Ascending aorta (tissue), 2 donors: ENCODE measurements at places on chromosomes 3 and 15.

- DNase-seq = no peak
- H3K4me1 ChIP-seq = no peaks in the 10 kb centered on the region
- no peak overlapping the region for H3K27ac ChIP-seq
- no peaks in the 10 kb centered on the region for H3K27me3 ChIP-seq
Measured at GRCh38 chr3:8853081-8853480, 83.7 kb upstream of the OXTR start.

- no peak for DNase-seq
- no peak overlapping the region for H3K4me3 ChIP-seq
- no peaks in the 10 kb centered on the region for H3K27me3 ChIP-seq
- no peaks in the 10 kb centered on the region for H3K36me3 ChIP-seq
Measured at GRCh38 chr3:39879581-39879980, 70.2 kb downstream of the MYRIP start.

DNA sequence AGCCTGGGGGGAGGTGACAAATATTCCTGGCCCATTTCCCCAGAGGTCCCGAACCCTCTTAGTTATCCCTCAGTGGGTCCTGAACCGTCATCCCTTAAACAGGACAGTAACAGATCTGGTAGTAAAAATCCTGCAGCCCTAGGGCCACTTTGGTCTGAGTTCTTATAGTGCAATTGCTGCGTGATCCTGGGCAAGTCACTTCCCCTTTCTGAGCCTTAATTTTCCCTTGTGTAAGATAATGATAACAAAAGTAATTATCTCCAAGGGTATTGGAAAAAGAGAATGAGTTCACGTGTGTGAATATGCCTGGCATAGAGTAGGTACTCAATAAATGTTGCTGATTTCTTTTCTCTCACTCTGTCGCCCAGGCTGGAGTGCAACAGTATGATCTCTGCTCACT is 2.9 kb upstream of the JAGN1 start:
- H3K27ac ChIP-seq = no peak overlapping the region
- no peaks in the 10 kb centered on the region for H3K4me1 ChIP-seq
- no peaks in the 10 kb centered on the region for H3K27me3 ChIP-seq
- DNase-seq = no peak
- H3K4me3 ChIP-seq = no peak overlapping the region
- H3K36me3 ChIP-seq = no peaks in the 10 kb centered on the region

- H3K36me3 ChIP-seq = no peaks in the 10 kb centered on the region
- H3K27ac ChIP-seq = no peak overlapping the region
- H3K4me3 ChIP-seq = no peak overlapping the region
- DNase-seq = no peak
- H3K4me1 ChIP-seq = no peaks in the 10 kb centered on the region
Measured at GRCh38 chr15:39092761-39093160, 488.1 kb upstream of the THBS1 start.

DNA sequence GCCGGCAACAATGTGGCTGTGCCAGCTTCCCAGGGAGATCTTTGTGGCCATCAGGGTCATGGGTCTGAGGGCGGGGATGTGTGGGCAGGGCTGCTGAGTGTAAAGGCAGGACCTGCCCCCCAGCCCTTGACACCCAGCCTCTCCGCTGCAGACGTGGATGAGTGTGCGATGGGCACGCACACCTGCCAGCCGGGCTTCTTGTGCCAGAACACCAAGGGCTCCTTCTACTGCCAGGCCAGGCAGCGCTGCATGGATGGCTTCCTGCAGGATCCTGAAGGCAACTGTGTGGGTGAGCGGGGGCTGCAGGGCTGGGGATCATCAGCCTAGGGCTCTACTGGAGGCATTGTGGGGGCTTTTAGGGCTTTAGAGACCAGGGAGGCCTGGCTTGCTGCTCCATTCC is 78.8 kb downstream of the FBLN2 start:
- no peaks in the 10 kb centered on the region for H3K4me1 ChIP-seq
- H3K27me3 ChIP-seq = no peaks in the 10 kb centered on the region
- no peak overlapping the region for H3K27ac ChIP-seq
- no peak overlapping the region for H3K4me3 ChIP-seq
- no peak for DNase-seq
- peaks cover 17% of the 10 kb centered on the region for H3K36me3 ChIP-seq

- DNase-seq = no peak
- H3K4me3 ChIP-seq = no peak overlapping the region
- no peak overlapping the region for H3K27ac ChIP-seq
- no peaks in the 10 kb centered on the region for H3K4me1 ChIP-seq
Measured at GRCh38 chr15:74982183-74982582, 13.2 kb upstream of the SCAMP5 start.

GRCh38 chr15:53918180-53919079 is 59.8 kb upstream of the UNC13C start:
- no peaks in the 10 kb centered on the region for H3K36me3 ChIP-seq
- H3K27ac ChIP-seq = no peak overlapping the region
- H3K4me3 ChIP-seq = no peak overlapping the region
- H3K27me3 ChIP-seq = no peaks in the 10 kb centered on the region
- H3K4me1 ChIP-seq = no peaks in the 10 kb centered on the region

- H3K4me1 ChIP-seq = peaks cover 15% of the 10 kb centered on the region
- peaks cover 29% of the 10 kb centered on the region for H3K36me3 ChIP-seq
Measured at GRCh38 chr15:88635318-88635717, 3.5 kb upstream of the ISG20 start.

- no peak overlapping the region for H3K27ac ChIP-seq
- H3K27me3 ChIP-seq = no peaks in the 10 kb centered on the region
- DNase-seq = no peak
- H3K36me3 ChIP-seq = no peaks in the 10 kb centered on the region
Measured at GRCh38 chr15:86082619-86083380, 3.1 kb downstream of the AGBL1 start.

DNA sequence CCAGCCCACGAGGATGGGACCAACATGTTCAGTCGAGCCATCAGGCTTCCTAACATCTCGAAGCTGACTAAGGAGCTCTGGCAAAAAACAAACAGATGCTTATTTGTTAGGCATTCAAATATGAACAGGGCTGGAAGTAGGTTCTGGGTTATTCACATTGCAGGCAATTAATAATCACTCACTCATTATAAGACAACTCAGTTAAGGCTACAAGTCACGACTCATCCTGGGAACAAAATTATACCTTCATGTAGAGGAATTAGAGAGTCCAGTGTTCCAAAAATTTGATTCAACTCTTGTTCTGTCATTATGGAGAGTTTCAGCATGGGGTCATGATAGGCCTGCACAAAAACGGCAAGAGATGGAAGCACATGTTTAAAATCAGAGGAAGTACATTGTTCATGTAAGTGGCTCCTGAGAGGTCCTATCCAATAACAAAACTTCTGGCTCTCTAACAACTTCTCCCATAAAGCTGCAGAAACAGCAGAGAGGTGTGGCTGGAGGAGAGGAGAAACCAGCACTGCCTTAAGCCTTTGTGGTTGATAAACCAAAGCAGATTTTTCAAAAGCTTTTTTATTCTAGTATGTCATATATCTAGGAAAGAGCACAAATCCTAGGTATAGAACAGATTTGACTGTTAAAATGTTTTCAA is 50.6 kb downstream of the ARHGEF3 start:
- DNase-seq = no peak
- no peaks in the 10 kb centered on the region for H3K4me1 ChIP-seq
- H3K4me3 ChIP-seq = no peak overlapping the region
- no peak overlapping the region for H3K27ac ChIP-seq
- H3K36me3 ChIP-seq = no peaks in the 10 kb centered on the region
- H3K27me3 ChIP-seq = no peaks in the 10 kb centered on the region

GRCh38 chr3:142622405-142622804 is 26.2 kb downstream of the PLS1 start:
- no peaks in the 10 kb centered on the region for H3K27me3 ChIP-seq
- no peaks in the 10 kb centered on the region for H3K4me1 ChIP-seq
- no peak overlapping the region for H3K27ac ChIP-seq
- H3K36me3 ChIP-seq = no peaks in the 10 kb centered on the region
- no peak for DNase-seq

DNA sequence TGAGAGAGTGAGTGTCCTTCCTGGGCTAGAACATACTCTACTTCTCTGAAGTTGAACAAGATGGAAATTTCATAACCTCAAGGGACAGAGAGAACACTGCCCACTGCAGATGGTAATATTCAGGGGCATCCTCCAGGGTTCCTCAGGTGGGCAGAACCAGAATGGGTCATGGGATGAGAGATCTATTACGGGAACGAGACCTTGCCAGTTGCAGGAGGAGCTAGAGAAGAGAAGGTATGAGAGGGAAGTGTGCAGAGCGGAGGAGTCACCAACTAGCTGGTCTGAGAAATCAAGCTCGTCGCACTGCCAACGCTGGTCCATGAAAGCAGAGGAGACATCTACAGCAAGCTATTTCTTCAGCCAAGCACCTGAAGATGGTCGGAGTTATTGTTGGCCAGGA is 184.7 kb downstream of the TJP1 start:
- DNase-seq = no peak
- no peaks in the 10 kb centered on the region for H3K27me3 ChIP-seq
- H3K4me3 ChIP-seq = no peak overlapping the region
- H3K4me1 ChIP-seq = no peaks in the 10 kb centered on the region
- H3K36me3 ChIP-seq = no peaks in the 10 kb centered on the region
- H3K27ac ChIP-seq = no peak overlapping the region
